CD4-positive, alpha-beta T cell treated with Interleukin-1 beta for 1 hour (primary cell): ENCODE measurements at places on chromosomes 4 and X.

DNA sequence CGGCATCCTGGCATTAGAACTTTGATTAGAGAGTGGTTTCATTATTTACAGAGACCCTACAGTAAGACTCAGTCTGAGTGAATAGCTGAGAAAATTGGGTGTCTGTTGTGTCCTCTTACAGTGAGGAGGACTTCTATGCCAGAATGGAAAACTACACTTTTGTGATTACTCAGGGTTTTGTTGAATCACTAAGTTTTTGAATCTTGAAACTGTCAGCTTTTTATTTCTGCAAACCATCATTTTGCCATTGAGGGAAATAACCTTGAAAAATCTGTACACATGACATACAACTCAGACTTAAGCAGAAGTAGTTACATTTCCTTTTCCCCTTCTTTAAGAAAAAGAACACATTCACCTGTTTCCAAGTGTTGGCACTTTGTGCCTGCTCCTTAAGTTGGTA is 117.6 kb upstream of the RASGEF1B start:
- no peak for DNase-seq

DNA sequence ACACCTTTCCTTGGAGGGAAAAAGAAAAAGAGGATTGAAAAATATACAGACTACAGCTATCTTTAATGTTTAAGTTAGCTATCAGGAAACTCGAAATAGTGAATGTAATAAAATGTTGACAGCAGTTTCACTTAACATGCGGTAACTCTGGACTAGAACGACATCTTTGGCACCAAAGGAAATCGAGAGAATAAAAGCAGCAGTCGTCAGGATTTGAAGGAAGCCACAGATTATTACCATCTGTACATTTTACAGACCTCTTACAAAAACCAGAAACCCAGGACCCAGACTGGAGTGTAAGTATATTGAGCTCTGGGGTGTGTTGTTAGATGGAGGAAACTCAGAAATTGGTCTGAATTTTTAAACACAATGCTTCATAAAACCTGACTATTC is 51.6 kb upstream of the STOX2 start:
- no peak for DNase-seq

- DNase-seq = no peak
Measured at GRCh38 chr4:144371485-144371884, 231.0 kb upstream of the GYPA start.

GRCh38 chr4:41701983-41702382 is 46.5 kb downstream of the PHOX2B start:
- DNase-seq = no peak

DNA sequence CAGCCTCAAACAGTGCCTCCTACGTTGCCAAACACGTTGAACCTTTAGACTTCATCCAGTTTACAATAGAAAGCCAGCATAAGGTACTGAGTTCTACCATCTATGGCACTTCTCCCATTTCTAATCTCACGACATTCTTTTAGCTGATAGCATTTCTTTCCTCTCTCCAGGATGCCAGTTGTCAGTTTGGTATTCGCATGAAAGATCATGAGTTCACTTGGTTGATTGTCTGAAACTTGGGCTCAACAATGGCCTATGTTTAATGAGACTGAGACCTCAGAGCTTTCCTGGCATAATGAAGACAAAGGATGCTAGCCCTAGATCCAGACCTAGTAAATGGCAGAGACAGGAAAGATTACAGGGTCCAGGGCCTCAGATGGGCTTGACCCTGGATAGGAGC is 69.2 kb upstream of the SPRY1 start:
- no peak for DNase-seq

DNA sequence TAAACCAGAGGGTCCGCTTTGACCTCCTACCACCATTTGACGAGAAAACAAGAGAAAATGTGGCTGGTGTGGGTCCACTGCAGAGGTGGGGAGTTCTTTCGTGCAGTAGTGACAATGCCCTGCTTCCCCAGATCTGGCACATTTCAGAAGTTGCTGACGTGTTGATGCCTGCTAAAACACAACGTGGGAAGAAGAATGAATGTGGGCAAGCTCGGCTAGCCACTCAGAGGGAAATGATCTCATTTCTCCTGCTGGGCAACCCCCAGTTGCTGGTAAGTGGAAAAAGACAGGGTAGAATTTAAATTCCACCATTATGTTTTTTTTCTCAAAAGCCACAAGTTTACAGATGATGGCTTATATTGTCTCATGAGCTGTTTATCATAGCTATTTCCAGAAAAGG is 77.9 kb downstream of the LUZP4 start:
- DNase-seq = no peak

DNA sequence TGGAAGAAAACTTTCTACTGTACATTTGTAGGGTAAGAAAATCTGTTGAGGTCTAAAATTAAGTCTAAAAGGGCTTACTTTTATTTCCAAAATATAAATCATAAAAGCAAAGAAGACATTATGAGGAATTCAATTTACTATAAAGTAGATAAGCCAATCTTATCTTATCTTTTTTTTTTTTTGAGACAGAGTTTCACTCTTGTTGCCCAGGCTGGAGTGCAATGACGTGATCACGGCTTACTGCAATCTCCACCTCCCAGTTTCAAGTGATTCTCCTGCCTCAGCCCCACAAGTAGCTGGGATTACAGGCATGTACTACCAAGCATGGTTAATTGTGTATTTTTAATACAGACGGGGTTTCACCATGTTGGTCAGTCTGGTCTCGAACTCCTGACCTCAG is 166.9 kb downstream of the NR3C2 start:
- no peak for DNase-seq

GRCh38 chrX:101482296-101482695 is 3.0 kb upstream of the ARMCX4 start:
- DNase-seq = no peak

DNA sequence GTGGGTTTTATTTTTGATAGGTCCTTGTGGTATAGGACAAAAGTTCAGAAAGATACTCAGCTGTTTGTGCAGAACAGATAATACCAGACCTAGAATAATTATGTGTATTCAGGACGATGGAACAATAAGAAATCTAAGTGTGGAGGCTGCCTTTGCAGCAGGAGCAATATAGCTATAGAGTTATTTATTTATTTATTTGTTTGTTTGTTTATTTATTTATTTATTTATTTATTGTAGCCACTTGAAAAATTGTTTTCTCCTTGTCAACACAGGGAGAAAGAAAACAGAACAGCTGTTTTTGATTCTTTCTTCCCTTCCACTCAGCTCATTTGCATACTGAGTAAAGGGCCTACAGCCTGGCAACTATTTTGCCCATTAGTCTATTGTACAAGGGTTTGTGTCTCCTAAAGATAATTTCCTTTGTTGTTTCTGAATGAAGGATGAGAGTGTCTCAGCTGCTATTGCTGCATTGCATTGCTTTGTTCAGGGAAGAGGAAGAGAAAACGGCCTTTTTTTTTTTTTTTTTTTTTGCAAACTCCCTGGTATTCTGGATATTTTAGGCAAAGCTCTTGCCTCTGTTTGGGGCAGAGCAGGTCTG is 56.0 kb upstream of the ESX1 start:
- DNase-seq = no peak

- DNase-seq = peak; percentile 38
Measured at GRCh38 chrX:40172401-40173142, 74.8 kb upstream of the BCOR start.

- DNase-seq = no peak
Measured at GRCh38 chr4:140633124-140633523, 64.4 kb upstream of the UCP1 start.

GRCh38 chr4:88937081-88937480 is 119.9 kb downstream of the FAM13A start:
- DNase-seq = no peak

- DNase-seq = no peak
Measured at GRCh38 chr4:95086551-95086950, 328.8 kb downstream of the BMPR1B start.

GRCh38 chr4:30808276-30808675 is 88.1 kb downstream of the PCDH7 start:
- no peak for DNase-seq

- DNase-seq = no peak
Measured at GRCh38 chr4:84317513-84317912, 181.6 kb downstream of the NKX6-1 start.

DNA sequence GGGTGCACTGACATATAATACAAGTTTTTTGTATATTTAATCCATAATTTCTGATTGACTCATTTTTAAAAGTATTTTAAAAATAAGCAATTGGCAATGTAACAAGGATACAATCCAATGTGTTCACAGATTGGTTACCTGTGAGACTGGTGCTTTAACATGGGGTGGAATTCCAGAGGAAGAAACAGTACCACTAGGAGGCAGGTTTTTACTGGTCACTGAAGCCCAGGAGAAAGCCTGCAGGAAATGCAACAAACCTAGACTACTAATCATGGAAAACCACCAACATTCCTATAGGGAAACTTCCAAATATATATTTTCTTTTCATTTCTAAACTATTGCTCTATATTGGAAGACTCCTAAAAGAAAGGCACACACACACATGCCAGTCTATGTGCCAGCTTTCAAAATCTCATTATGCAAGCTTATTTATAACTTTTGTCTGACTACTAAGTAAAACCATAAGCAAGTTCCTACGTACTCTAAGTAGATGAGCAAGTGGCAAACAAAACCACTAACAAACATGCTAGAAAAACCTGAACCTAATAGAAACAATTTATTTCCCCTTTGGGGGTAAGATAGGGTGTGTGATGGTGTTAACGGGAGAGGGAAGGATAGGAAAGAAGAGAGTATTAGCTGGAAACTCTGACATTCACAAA is 19.2 kb downstream of the G3BP2 start:
- no peak for DNase-seq

- no peak for DNase-seq
Measured at GRCh38 chr4:6749340-6750171, 33.0 kb upstream of the KIAA0232 start.

- no peak for DNase-seq
Measured at GRCh38 chrX:88355252-88355651, 391.8 kb upstream of the CPXCR1 start.

DNA sequence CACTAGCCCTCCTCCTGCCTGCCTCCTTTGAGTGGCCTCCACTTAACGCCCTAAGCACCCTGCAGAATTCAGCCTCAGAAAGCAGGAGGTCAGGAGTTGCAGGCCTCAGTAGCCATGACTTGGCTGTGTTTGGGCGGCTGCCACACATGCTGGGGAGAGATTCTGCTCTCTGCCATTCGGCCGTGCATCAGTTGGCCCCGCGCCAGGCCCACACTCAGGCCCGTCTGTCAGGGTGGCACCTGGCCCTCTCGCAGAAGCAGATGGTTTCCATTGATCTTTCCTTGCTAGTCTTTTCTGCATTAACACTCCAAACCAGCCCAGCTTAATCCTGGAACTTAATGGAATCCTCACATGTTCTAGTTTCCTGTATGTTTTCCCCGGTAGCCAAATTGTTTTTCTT is 30.7 kb upstream of the ATP6AP2 start:
- no peak for DNase-seq

DNA sequence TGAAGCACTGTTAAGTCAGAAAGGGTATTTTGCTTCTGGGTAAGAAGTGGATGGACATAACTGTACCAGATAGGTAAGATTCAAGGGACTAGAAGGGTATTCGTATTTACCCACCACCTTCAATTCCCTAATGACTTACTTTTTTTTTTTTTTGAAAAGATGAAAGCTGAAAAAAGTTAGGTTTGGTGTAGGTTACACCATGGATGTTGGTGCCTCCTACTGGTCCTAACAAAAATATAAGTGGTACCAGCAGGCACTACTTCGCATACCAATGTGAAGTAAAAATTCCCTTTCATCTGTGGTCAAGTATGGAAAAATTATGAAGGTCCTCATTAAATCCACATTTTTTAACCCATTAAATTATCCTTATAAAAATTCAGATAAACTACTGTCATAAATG is 7.2 kb downstream of the ANKRD17 start:
- DNase-seq = no peak

GRCh38 chr4:70801265-70801809 is 38.4 kb downstream of the GRSF1 start:
- no peak for DNase-seq

- DNase-seq = no peak
Measured at GRCh38 chr4:60544981-60545380, 655.1 kb upstream of the ADGRL3 start.

- no peak for DNase-seq
Measured at GRCh38 chr4:31917334-31917733, 1197.2 kb downstream of the PCDH7 start.

DNA sequence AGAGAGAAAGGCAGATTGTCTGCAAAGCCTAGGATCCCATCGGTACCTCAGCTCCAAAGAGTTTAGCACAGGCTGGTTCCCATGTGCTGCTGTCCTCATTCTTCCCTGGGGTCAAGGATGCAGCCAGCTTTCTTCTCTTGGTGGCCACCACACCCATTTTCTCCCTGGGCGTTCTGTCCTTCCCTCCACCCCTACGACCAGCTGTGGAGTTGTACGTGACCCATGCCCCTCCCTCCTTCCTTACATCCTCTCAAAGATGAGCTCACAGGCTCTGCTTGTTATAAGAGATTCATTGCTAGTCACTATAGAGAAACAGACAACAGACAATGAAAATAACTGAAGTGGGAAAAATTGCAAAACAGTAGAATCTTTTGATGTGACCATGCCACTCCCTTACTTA is 74.0 kb upstream of the KLF3 start:
- no peak for DNase-seq

GRCh38 chr4:118898684-118899138 is 10.1 kb downstream of the SYNPO2 start:
- DNase-seq = no peak
